ENCODE measurements at places on chromosomes 3 and 15. TPM values are rescaled to one million over a fixed set of nuclear protein-coding genes. Genes with fewer than 3 reads are reported as not detected.

DNA sequence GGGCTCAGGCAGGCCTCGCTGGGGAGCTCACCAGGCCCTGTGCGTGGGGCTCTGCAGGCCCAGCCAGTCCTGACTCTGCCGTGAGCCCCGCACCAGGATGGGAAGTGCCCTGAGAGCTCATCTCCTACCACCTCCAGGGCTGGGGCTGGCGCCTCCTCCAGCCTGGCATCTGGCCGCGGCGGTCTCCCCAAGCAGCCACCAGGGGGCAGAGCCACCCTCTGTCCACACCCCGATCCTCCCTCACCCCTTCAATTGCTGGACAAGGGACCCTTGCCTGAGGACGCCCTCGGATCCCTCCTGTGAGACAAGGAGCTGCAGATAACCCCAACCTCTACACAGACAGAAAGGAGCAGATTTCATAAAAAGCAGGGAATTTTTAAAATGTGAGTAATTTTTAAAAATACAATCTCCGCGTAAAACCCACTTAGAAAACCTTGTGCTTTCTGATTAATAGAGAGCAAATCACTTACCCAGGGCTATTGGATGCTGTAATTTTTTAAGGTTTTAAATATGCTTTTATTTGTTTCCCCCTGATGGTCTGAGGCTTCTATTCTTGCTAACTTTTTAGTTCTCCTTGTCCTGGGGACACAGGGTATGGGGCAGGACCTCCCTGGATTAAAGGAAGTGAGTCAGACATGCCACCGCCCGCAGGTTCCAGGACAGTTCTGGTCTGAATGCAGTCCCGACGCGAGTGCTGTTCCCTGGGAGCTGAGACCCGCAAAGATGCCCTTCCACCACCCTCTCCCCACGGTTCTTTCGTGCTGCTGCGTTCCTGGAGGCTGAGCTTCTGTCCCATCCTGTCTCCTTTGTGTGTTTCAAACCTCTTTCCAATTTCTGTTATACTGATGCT lies 52.3 kb upstream of the CHRNA7 start:
- DNase-seq: peak; percentile 70

DNA sequence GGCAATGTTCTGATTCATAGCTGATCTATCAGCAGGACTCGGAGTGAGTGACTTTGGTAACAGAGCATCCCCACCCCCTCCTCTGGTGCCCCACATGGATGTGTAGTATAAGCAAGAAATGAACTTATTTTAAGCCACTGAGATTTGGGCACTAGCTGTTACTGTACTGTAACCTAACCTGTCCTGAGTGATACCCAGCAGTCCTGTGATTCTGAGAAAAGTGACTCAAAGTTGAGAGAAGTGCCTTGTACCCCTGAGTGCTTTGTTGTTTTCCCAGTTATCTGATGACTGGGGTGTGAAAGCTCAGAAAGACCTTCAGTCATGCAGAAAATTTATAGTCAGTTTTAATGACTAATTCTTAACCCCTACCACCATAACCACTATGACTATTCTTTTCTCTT lies 439.9 kb upstream of the RBMS3 start:
- DNase-seq: no peak

DNA sequence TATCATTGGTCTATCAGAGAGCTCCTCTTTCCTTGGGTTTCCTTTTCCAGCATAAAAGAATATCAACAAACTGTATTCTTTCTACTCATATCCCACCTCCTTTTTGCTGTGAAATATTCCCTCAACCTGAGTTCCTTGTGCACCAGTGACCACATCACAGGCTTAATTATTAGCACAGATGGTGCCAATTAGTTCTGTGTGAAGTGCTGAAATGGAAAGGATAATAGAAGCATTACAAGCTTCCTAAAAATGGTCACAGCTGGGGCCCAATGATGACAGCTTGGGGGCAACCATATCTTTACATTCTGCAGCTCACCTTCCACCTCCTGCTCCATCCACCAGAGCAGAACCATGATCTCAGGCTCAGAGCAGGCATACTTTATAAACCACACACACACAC lies 84.6 kb downstream of the ANO10 start:
- no peak for DNase-seq

DNA sequence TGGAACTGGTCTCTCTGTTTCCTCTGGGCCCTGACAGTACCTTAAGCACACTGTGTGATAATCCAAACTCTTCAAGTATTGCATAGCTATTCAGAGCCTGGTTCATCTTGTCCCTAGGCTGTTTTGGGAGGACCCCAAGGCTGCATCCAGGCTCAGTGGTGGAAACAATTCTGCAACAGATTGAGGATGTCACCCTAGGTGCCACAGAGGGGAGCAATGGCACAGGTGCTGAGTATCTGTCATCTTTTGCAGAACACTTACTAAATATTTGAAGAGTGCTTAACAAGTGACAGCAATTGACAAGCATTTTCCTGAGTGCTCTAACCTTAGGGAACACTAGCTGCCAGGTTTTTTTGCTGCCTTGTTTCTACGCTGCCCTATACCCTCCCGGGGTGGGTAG lies 27.8 kb downstream of the STARD5 start:
- DNase-seq: no peak

DNA sequence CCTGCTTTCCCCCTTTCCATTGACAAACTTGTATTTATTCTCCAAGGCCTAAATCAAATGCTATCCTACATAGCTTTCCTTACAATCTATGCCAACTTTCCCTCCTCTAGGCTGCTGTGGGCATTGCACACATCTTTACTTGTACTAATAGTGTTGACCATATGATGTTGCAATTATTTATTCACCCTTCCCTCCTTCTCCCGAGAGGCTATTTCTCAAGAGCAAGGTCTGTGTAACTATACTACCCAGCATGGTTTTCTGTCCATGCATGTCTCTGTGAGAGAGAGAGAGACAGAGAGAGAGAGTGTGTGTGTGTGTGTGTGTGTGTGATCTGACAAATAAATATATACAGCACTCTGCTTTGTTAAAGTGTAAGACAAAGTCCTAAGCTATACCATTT lies 63.8 kb downstream of the GTPBP8 start:
- no peak for DNase-seq

- no peak for DNase-seq
Measured at GRCh38 chr3:154977666-154978065, 102.5 kb upstream of the MME start.

GRCh38 chr3:184717399-184717983 lies 5.6 kb upstream of the MAGEF1 start:
- peak; percentile 68 for DNase-seq

GRCh38 chr3:156206157-156206556 lies 85.8 kb downstream of the KCNAB1 start:
- no peak for DNase-seq

- peak; percentile 20 for DNase-seq
Measured at GRCh38 chr3:111299192-111299615, 227.6 kb downstream of the NECTIN3 start.

GRCh38 chr15:51044037-51044727 lies 50.5 kb downstream of the TNFAIP8L3 start:
- no peak for DNase-seq

DNA sequence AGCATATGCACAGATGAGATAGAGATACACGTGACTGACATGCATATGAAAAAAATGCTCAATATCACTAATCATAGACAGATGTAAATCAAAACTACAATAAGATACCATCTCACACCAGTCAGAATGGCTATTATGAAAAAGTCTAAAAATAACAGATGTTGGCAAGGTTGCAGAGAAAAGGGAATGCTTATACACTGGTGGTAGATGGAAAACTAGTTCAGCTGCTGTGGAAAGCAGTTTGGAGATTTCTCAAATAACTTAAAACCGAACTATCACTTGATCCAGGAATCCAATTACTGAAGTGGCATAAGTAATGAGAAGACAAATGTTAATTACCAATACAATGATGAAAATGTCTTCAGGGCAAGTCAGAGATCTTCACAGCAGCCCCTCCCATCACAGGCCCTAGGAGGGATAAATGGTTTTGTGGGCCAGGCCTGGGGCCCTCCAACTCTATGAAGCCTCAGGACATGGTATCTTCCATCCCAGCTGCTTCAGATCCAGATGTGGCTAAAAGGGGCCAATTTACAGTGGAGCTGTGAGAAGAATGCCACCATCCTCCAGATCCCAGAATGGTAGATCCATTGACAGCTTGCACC lies 71.4 kb upstream of the PLSCR4 start:
- DNase-seq: no peak

DNA sequence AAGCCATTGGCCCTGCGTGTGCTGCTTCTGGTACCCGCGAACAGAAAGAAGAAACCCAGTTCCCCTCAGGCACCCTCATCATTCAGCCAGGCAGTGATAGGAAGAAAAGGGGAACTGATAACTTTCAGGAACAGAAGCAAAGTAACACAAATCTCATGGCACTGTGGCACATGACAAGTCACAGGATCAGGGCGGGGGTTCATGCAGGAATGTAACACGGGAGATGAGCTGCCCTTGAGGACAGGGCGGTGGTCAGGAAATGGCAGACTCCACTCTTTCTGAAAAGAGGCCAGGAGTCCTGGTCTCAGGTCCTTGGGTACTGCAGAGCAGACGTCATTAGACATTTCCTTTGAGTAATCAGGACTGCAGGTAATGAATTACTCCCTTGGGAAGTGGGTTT lies 95.5 kb downstream of the CCNL1 start:
- DNase-seq: no peak

DNA sequence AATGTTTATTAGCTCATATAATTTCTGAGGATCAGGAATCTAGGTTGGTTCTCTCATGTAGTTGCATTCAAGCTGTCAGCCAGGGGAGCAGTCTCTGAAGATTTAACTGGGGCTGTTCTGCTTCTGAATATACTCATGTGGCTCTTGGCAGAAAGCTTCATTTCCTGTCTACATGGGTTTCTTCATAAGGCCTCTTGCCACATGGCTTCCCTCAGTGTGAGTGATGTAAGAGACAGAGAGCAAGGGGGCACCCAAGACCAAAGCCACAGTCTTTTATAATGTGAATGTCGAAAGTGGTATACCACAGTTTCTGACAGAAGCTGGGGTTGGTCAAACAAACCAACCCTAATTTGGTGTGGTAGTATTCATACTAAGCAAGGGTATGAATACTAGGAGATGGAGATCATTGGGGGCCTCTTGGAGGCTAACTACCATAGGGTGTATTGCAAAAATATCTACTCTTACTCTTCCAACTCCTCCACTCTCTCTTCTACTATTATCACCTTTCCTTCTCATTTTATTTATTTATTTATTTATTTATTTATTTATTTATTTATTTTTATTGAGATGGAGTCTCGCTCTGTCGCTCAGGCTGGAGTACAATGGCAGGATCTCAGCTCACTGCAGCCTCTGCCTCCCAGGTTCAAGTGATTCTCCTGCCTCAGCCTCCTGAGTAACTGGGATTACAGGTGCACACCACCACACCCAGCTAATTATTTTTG lies 123.8 kb downstream of the B3GALNT1 start:
- no peak for DNase-seq

DNA sequence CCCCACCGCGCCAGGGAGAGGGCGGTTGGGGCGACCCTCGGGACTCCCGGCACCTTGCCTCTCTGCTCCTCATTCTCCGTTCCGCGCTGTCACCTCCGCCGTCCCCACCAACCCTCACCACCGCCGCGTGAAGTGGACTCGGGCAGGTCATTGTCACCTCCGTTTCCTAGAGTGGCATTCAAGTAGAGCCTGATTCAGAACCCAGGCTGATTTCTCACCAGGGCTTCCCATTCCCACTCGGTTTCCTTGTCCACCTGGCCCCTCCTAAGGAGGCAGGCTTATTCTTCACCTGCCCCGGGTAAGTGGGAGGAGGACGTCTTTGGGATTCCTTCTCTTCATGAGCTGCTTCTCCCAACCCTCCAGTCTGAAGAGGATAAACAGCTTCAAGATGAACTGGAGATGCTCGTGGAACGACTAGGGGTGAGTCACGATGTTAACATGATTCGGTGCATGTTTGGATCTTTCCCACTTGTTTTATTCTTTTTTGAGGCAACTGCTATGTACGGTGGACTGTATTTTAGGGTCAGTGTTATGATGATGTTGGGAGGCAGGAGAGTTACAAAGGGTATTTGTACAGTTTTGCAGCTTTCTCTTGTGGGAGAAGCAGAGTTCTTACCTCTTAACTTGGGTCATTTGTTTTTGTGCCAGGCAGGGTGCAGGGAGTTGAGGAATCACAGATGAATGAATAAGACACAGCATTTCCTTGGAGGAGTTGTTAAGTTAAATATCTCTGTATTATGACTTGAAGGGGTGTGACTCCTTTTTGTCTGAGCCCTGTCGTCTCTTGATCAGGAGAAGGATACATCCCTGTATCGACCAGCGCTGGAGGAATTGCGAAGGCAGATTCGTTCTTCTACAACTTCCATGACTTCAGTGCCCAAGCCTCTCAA lies 692 bp downstream of the PSMD2 start:
- DNase-seq: no peak

- DNase-seq: peak; percentile 40
Measured at GRCh38 chr15:65829130-65829764, 37.2 kb upstream of the DENND4A start.

DNA sequence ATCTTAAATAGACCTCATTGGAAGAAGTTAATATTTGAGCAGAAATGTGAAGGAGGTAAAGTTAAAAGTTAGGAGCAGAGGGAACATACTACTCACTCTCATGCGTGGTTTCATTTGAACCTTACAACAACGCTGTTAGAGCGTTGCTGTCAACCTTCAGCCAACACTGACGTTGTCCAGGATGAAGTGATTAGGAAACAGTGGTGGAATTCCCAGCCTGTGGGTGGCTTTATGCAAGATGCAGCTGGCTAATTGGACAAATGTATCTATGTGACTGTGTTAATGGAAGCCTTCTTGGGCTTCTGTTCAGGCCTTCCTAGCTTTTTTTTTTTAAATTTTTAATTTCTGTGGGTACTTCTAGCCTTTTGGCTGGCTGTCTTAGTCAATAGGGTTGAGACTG lies 40.5 kb downstream of the PTPRG start:
- DNase-seq: no peak

- peak; percentile 42 for DNase-seq
Measured at GRCh38 chr3:39166134-39166710, 12.8 kb upstream of the CSRNP1 start.

- no peak for DNase-seq
Measured at GRCh38 chr15:86603466-86603865, 523.8 kb downstream of the AGBL1 start.

DNA sequence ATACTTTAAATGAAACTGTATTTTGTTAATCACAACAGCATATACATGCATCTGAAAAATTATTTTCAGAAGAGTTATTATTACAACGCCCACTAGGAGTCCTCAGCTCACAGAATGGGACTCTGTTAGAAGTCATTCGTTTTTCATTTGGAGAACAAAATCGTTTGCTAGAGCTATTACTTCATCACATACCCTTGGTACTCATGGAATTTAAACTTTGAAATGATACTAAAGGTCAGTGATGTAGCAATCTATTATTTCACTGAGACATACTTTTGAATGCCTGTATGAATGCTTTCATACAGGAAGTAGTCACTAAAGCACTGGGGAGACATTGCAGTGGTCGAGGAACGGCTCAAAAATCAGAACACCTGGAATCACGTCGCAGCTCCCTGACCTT lies 198.1 kb downstream of the MBNL1 start:
- peak; percentile 54 for DNase-seq

- no peak for DNase-seq
Measured at GRCh38 chr3:47610583-47610982, 31.9 kb upstream of the CSPG5 start.

- no peak for DNase-seq
Measured at GRCh38 chr3:32592011-32592410, 21.4 kb upstream of the DYNC1LI1 start.

GRCh38 chr3:101069901-101070798 lies 76.9 kb upstream of the ABI3BP start:
- DNase-seq: peak; percentile 72

Gene PSTPIP1
- not detected for total RNA-seq

Gene GNAT1
- not detected for total RNA-seq

Gene DTWD1
- total RNA-seq: 29.6 TPM

Gene AZI2
- 53.0 TPM for total RNA-seq

Gene ASB14
- total RNA-seq: not detected

Gene CNTN3
- 0.37 TPM for total RNA-seq

Gene CDCP1
- total RNA-seq: not detected

Gene MUC13
- total RNA-seq: not detected

Gene KY
- not detected for total RNA-seq

Gene TMC3
- total RNA-seq: not detected
